ENCODE measurements at places on chromosomes 6 and 20.

GRCh38 chr20:45646875-45647274 is 15.8 kb upstream of the WFDC9 start:
- no peak for DNase-seq

DNA sequence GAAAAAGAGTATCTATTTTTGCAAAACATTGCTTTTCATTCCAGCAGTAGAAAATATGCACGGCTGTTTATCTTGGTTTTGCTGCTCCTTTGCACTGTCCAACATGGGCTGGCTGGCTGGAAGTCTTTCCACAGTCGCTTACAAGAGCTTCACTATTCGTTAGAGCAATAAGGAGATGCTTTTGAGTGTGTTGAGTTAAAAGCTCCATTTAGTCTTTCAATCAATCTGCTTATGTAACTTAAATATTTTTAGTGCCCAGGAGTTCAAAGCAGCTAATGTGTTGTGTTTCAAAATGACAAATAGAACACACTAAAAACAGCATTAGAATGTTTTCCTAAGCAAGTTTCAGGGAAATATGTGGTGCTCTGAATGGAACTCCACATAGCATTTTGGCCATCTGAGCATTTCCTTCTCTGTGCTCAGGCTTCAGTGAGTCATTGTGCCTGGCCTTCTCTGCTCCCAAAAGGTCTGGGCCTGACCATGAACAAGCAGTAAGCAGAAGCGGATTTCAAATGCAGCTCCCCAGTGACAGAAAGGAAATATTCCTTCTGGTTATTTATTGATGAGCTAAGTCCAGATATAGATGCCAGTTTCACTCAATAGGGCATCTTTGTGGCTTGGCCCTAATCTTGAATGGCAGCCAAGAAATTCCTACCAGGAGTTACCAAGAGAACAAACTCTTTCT is 580.3 kb downstream of the TENT5A start:
- DNase-seq, result no peak

DNA sequence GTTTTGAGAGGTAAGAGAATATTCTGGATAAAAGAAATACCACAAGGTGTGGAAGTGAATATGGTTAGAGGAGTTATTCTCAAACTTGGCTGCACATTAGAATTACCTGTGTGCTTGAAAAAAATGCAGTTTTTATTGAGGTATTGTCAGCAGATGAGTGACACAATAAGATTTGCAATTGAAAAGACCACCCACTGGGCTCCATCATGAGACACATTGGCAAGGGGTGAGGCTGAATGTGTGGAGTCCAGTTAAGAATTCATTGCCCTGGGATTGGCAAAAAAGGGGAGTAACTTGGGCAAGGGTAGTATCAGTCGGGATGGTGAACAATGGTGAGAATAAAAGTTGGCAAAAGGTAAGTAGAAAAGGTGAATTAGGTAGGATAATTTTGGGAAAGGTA is 63.5 kb downstream of the MEI4 start:
- DNase-seq, result no peak

GRCh38 chr6:56024931-56025330 is 149.5 kb upstream of the BMP5 start:
- no peak for DNase-seq

GRCh38 chr6:74851596-74851995 is 354.3 kb downstream of the COL12A1 start:
- DNase-seq, result no peak

DNA sequence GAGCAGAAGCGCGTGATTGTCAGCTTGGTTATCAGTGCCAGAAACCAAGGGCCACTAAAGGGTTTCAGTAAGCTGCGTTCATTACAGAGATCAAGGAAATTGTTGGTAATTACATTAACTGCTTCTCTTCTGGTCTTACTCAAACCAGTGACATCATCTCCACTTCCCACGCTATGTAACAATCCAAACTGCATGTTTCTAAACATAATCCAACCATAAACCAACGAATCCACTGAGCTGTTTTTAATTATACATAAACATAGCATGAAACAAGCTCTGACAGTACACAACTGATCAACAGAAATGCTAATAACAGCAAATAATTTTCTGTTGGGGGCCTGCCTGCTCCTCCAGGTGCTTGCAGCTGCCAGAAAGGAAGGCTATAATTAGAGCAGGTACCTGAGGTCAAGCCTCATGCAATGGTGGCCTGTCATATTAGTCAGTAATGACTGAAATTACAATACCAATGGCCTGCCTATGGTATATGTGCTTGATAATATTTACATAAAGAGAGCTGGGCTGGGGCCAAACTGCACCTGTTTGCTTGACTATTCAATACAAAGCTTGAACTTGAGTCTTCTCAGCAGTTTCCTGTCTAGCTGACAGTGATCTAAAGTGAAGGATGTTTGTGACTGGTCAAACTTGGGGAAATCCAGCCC is 40.1 kb downstream of the ILRUN start:
- DNase-seq, result no peak

DNA sequence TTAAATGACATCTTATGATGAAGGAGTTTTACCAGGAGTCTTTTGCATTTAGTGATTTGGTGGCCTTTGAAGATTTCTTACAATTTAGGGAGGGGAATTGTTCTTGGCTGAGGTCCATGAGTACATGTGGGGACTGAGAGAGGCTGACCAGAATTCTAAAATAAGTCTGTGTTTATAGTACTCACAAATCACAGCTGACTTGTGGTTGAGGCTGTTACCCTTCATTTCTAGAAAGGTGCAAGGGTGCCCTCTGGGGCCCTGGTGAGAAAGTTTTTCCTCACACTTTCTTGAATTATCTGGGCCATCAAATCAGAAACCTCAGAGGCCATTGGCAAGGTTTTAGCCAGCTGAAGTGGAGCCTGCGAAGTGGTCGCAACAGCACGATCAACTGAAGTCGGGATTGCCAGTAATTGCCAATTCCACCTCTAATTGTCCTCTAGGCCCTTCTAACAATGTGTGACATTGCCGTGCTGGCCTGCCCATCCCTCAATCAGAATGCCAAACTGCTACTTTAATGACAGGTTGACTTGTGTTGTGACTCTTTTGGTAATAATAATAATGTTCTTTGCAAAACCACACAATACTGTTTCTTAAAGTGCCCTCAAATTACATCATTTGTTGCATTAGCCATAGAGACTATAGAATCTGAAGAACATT is 221.6 kb downstream of the OGFRL1 start:
- DNase-seq, result no peak
